ENCODE measurements at places on chromosomes 13 and 19.

DNA sequence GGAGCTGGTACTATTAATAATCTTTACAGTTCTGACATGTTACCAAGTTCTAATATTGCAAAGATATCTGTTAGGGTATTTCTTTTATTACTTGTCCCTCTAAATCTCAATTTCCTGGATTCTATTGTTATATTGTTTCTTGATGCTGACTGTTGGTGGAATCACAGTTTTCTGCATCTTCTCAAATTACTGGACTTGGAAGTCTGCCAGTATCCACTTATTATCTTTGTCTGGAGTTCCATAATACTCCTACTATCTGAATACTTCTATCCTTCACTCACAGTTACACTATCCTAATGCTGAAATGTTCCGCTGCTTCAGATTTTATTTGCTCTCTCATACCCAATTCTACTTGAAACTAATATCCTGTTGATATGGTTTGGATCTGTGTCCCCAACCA lies 1985.7 kb upstream of the PRR20A start:
- DNase-seq: no peak

GRCh38 chr13:49097374-49097773 lies 121.7 kb downstream of the FNDC3A start:
- no peak for DNase-seq

DNA sequence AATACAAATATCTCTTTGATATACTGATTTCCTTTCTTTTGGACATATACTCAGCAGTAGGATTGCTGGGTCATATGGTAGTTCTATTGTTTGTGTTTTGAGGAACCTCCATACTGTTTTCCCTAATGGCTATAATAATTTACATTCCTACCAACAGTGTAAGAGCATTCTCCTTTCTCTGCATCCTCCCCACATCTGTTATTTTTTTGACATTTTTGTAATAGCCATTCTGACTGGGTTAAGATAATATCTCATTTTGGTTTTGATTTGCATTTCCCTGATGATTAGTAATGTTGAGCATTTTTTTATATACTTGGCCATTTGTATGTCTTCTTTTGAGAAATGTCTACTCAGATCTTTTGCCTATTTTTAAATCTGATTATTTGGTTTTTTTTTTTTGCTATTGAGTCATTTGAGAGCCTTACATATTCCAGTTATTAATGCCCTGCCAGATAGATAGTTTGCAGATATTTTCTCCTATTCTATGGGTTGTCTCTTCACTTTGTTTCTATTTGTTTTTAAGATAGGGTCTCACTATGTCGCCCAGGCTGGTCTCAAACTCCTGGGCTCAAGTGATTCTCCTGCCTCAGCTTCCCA lies 95.7 kb downstream of the FNDC3A start:
- DNase-seq: no peak

DNA sequence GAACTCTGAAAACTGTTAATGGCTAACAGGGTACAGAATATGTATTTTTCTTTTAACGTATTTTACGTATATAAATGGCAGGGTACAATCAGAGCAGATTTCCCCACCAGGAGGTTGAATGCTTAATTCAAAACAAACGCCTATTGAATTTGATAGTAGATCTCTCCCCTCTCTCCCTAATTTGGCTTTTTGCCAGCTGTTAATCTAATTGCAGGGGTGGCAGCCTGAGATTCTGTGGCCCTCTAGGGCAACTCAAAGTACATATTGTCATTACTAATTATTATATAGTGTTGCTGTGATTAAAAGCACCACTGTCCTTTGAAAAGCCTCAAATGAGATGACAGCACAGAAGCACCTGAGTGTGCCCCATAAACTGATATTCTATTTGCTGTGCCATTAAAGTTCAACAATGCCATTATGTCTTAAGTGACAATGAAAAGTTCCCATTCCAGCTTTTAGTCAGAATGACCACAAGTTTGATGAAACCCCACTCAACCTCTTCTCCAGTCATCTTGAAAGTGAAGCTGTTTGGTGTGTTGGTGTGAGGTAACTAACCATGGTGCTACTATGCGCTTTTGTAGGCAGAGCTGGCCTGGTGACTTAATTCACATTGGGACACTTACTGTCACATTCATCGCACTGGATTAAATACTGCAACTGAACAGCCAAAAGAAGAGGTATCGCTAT lies 351.4 kb downstream of the KCNRG start:
- DNase-seq: no peak

DNA sequence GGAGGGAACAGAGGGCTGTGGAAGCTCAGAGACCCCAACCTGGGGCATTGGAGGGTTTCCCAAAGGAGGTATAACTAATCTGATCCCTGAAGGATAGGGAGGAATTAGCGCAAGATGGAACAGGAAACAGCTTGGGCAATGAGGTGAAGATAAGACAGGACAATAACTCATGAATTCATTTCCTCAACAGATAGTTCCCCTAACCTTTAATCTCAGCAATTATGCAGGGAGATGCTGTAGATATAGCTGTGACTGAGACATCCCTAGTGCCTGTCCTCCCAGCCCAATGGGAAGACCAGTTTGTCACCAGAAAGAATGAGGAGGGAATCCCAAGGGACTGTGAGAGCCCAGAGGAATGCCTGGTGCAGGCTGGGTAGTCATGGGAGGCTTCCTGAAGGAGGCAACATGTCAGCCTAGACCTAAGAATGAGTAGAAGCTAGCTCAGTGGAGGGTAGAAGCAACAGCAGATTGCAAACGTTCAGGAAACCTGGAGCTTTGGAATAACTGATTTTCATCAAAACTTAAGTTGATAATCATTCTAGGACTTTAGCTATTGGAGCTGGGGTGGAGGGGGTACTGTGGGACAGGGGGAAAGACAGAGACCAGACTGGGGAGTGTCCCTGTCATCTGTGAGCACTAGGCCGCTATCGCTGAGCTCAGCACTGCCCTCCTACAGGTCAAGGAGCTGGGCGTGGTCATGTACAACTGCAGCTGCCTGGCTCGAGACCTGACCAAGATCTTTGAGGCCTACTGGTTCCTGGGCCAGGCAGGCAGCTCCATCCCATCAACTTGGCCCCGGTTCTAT lies 18.8 kb downstream of the HIPK4 start:
- DNase-seq: no peak

Measured in neural progenitor cell (in vitro differentiated cells).